ENCODE measurements at places on chromosomes 2 and 18.

DNA sequence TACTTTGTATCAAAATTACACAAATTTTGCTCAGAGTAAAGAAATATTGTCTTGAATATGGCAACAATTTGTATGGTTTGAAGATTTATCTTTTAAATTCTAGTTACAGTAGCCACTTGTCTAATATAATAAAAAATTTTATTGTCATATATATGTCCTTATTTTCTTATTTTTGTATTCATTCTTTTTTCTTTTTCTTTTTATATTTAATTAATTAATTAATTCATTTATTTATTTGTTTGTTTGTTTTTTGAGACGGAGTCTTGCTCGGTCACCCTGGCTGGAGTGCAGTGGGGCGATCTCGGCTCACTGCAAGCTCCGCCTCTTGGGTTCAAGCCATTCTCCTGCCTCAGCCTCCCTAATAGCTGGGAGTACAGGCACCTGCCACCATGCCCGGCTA lies 3.7 kb upstream of the CDH19 start:
- DNase-seq, result no peak

DNA sequence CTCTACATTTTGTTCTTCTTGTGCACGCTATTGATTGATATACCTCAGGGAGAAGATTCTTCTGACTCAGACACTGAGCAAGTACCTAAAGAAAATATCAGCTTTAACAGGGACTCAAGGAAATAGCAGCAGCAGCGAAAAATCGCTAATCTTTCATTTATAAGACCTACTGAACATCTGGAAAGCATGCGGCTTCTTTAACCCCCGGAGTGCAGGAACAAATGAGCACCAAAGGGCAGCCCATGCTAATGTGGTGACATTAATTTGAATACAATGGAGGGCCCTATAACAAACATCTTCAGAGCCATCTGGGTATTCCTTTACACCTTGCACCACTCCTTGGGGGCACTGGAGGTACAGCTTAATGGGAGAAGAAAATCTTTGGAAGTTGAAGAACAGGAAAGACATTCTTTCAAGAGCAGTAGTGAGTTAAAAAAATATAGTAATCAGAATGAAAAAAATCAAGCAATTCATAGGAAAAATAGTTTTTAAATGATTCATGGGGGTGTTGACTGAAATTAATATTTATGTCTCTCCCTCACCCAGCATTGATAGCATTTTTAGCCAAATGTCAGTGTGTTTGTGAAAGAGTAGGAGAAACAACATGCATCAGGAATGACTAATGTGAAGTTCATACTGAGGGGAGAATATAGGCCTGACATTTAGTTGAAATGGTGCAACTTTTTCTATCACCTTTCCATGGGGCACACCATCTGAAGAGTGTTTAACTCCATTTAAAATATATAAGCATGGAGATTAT lies 281.7 kb downstream of the HRH4 start:
- DNase-seq, result peak; percentile 23

GRCh38 chr2:96594691-96595152 lies 43.4 kb downstream of the KANSL3 start:
- DNase-seq, result no peak

GRCh38 chr18:23927821-23928746 lies 86.5 kb upstream of the TTC39C start:
- DNase-seq, result peak; percentile 10

DNA sequence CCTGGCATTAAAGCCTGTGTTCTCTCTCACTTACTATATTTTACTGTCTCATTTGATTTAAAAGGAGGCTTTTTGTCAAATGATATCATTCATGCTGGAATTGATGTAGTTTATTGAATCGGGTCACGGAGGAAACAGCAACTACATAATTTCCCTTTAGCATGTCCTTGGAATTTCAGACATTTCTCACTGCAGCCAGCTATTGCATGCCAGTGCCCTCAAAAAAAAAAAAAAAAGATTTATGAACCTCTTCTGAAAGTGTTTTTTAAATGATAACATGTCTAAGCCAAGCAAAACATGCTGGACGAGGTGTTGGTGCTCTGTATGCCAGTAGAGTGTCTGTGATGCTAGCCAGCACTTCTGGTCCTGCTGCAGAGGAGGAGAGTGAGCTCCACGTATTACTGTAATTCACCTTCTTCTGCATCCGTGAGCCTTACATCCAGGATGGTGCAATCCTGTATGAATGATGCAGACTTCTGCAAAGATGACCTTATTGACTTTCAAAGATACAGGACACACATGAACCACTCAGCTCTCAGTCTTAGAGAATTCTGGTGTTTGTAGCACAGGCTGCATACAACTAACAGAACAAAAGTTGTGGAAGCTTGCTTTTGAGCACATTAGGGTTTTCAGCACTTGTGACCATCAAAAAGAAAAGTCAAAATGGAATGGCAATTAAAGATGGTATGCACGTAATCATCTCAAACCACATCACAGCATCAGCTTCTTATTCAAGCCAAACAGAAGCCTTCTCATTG lies 31.1 kb downstream of the UGP2 start:
- peak; percentile 42 for DNase-seq

GRCh38 chr2:232487385-232488096 lies at the start of gene ECEL1:
ECEL1 (minus strand) TSS chr2:232487834; CDS start chr2:232486653, 1,181 bp downstream.
- no peak for DNase-seq
